ENCODE measurements at places on chromosomes 12 and 14.

DNA sequence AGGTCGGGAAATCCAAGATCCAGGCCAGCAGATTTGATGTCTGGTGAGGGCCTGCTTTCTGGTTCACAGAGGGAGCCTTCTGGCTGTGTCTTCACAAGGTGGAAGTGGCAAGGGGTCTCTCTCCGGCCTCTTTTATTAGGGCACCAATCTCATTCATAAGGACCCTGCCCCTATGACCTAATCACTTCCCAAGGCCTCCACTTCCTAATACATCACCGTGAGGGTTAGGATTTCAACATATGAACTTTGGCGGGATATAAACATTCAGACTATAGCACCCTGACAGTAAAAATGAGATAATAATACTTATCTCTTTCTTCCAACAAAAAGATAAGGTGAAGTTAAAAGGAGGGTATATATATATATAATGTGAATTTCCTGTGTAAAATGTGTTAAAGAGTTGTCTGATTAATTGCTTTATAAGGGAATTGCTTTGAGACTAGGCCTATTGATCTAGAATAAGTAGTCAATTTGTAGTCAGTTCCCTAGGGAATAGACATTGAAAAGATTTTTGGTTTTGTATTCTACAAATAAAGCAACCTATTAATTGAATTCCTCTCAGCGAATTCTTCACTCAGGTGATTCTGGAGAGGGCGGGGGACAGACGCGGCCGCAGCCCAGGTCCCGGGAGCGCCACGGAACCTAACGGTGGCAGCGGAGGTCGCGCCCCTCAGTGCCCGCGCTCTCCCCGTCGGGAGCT, 516 bp upstream of the LGALS3 start:
- DNase-seq, result no peak

DNA sequence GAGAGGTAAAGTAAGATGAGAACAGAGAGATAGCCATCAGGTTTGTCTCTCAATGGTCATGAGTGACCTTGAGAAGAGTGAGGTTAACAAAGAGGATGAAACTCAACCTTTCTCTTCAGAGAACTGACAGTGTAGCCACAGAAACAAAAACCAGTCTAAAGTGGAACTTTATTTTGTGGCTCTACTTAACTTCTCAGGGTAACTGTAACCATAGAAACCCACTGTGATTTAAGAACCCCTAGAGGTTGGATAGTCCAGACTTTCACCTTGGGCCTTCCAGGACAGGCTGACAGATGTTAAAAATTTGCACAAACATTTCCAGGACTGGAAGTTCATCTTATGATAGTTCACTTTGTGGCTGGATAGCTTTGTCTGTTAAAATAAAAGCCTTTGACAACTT, 48.5 kb downstream of the ATP23 start:
- DNase-seq, result no peak

- DNase-seq, result no peak
Measured at GRCh38 chr14:102055181-102055901, 31.5 kb downstream of the HSP90AA1 start.

DNA sequence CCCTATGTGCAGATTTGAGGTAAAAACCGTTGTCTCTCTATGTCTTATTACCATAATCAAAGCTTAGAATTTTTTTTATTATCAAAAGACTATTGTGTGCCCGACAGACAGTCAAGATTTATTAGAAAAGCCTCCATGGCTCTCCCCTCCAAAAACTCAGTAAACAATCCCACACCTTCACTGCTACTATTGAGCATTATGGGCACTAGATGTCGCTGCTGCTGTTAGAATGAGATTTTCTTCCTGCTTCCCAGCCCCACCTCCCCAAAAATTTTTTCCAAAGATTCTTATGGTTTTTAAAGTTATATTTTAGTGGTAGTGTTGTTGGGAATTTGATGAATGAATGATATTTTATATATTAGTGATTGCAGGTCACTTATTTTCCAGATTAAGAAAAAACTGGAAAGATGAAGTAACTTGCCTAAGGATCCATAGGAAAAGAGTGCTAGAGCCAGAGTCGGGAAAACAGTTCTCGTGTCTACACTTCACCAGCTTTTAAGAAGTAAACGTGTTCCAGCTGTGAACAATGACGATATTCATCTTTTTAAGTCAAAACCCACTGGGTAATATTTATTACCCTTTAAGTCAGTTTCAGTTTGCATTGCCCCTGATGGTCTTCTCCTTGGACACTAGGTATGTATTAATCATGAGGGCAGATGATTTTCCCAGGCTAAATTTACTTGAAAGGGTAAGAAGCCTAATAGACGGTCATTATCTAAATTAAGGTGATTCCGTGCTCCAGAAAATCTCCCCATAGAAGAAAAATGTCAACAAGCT, 12.2 kb upstream of the FOXG1 start:
- no peak for DNase-seq

- DNase-seq, result no peak
Measured at GRCh38 chr14:44833376-44834060, 128.2 kb downstream of the KLHL28 start.

GRCh38 chr12:72829838-72830237, 557.7 kb downstream of the TRHDE start:
- no peak for DNase-seq
